ENCODE measurements at places on chromosomes 5 and 9. TPM values are rescaled to one million over a fixed set of nuclear protein-coding genes. Genes with fewer than 3 reads are reported as not detected.

GRCh38 chr5:159319363-159319762 is 10.9 kb downstream of the IL12B start:
- H3K36me3 ChIP-seq: no peaks in the 10 kb centered on the region
- H3K4me3 ChIP-seq: no peak overlapping the region
- no peak for DNase-seq
- no peaks in the 10 kb centered on the region for H3K4me1 ChIP-seq

GRCh38 chr9:136060671-136061371 is 34.3 kb downstream of the NACC2 start:
- H3K27me3 ChIP-seq: no peaks in the 10 kb centered on the region
- H3K4me3 ChIP-seq: no peak overlapping the region
- no peak overlapping the region for H3K27ac ChIP-seq

The CCDC180 gene
- 2.4 TPM for total RNA-seq

GRCh38 chr5:124043456-124043855 is 531.5 kb downstream of the CSNK1G3 start:
- no peak for DNase-seq
- no peaks in the 10 kb centered on the region for H3K27me3 ChIP-seq
- H3K4me3 ChIP-seq: no peak overlapping the region
- H3K4me1 ChIP-seq: peaks cover 14% of the 10 kb centered on the region
- H3K36me3 ChIP-seq: no peaks in the 10 kb centered on the region

DNA sequence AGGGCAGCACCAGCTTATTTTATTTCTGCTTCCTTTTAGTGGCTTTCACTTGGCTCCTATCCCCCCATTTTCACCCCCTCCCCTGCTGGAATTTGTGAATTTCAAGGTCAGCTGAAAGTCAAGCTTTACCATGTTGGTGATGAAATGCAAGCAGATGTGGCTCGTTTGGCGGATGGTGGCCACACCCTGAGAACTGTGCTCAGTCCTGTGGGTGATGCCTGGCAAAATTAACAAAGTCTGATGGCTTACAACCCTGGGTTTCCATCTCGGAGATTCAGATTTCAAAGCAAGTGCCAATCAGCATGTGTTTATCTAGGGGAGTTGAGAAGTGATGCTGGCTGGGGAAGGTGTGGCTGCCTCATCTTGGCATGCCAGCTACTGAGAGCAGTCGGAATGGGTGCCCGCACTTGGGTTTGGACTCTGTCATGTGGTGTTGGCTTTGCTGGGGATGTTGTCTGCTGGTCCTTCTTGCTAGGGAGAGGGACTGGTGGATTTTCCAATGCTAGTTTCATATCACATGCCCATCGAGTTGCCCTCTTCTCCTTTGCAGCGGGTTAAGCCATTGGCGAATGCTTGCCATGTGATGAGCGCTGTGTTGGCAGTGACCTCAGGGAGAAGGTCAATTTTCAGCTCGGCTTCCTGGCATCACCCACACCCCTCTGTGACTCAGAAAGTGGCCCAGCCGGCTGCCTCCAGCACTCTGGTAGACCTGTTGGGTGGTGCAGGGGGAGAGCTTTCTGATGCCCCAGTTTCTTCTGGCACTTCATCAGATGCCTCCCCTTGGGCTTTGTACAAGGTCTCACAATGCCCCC is 77.0 kb upstream of the PITX1 start:
- no peaks in the 10 kb centered on the region for H3K4me1 ChIP-seq
- no peak for DNase-seq
- no peak overlapping the region for H3K27ac ChIP-seq
- H3K36me3 ChIP-seq: no peaks in the 10 kb centered on the region

DNA sequence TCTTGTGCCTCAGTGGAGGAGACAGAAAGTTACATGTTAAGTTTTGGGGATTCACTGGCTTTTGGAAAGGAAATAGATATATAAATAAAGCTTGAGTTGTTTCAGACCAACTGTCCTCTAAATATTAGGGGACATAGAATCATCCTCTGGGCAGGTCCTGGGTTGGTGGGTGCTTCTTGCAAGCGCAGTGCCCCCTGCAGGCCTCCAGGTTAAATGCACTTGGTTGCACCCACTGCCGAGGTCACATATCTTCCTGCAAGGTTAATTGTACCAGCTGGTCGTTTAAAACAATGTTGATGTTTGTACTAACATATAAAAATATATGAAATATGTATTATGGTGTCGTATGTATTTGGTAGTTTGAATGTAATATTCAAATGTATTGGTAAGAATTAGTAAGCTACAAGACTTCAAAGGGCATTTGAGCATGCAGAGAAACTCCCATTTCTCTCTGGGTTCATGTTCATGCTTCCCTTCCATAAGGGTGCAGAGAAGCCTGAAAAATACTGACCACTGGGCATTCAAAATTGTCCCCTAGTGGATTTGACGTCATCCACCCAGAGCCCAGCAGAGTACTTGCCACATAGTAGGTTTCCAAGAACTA is 87.0 kb downstream of the ZNF618 start:
- no peaks in the 10 kb centered on the region for H3K27me3 ChIP-seq
- no peak overlapping the region for H3K27ac ChIP-seq
- no peaks in the 10 kb centered on the region for H3K4me1 ChIP-seq
- no peak overlapping the region for H3K4me3 ChIP-seq
- DNase-seq: no peak
- H3K36me3 ChIP-seq: no peaks in the 10 kb centered on the region

Data from left ventricle myocardium inferior (tissue), 1 donor.